ENCODE measurements at places on chromosomes 3 and 15. TPM values are rescaled to one million over a fixed set of nuclear protein-coding genes. Genes with fewer than 3 reads are reported as not detected.

Gene CCDC191
- 4.3 TPM for total RNA-seq

Gene CD80
- total RNA-seq = 1.8 TPM

Gene AGTR1
- total RNA-seq = 20.3 TPM

Gene C3orf70
- total RNA-seq = 4.8 TPM

DNA sequence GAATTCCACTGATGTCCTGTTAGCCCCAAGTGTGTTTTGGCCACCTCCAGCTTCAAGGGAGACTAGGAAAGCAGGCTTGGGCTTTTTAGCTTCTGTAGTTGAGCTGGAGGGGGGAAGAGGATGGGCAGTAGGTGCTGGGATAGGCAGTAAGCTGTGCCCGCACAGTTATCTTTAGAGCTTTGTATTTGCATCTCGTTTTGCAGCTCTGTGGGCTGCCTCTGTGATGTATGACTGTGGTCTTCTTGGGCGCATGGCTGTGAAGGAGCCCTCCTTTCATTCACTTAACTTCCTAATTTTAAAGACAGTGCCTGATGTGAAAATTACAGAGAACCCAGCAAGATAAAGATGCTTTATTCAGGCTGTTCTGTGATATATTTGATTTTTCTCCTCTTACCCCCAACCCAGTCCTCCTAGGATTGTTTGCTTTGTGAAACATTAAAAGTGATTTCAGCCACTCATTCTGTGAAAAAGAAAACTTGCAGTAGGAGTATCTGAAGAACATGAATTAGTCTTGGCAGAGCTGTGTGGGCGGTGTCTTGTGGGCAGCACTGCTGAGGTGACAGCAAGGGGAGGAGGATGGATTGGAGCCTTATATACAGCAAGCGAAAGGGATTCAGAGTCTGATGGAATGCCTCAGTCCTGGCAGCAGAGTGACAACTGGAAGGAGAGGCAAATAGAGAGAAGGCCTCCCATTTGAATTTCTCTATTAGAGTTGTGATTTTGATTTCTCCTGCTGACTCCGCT, 74.3 kb downstream of the LARS2 start:
- DNase-seq = no peak

- DNase-seq = no peak
Observed at GRCh38 chr15:67880651-67881182, 40.9 kb upstream of the RNU6-1 start.

GRCh38 chr3:195929452-195929851, 21.1 kb upstream of the TNK2 start:
- DNase-seq = no peak

Data from breast epithelium (tissue), 4 donors.